ENCODE measurements at places on chromosomes 13 and 19. TPM values are rescaled to one million over a fixed set of nuclear protein-coding genes. Genes with fewer than 3 reads are reported as not detected.
A peak's percentile ranks its signal among the peaks of the same experiment; 100 is the strongest.

ZNF229 gene
- total RNA-seq = 0.55 TPM

FCER2 gene
- 0.60 TPM for total RNA-seq

CACNG8 gene
- total RNA-seq = not detected

ZNF729 gene
- total RNA-seq = not detected

CEACAM20 gene
- not detected for total RNA-seq

GRCh38 chr19:49553451-49554271 is 25.9 kb downstream of the RCN3 start:
- H3K36me3 ChIP-seq = peaks cover 43% of the 10 kb centered on the region
- H3K4me3 ChIP-seq = peak overlapping the region; percentile 31
- peak; percentile 68 for DNase-seq

GRCh38 chr13:35260316-35260715 is 216.2 kb downstream of the MAB21L1 start:
- H3K36me3 ChIP-seq = no peaks in the 10 kb centered on the region
- DNase-seq = no peak
- no peaks in the 10 kb centered on the region for H3K4me1 ChIP-seq
- no peak overlapping the region for H3K4me3 ChIP-seq
- no peak overlapping the region for H3K27ac ChIP-seq

DNA sequence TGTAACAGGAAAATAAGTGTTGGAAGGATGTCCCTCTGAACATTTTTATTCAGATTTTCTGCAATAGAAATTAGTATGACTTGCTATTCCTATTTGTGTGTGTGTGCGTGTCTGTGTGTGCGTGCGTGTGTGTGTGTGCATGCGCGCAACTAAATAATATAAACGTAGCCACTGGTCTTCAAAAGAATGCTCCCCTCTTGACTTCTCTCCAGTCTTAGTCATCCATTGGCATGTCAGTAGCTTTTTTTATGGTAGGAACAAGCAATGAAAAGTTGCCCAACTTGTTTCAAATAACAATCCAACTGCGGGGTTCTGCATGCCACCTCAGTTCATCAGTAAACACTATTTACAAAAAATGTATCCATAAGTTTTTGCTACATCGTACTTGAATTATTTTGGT is 249.6 kb downstream of the GPC6 start:
- no peaks in the 10 kb centered on the region for H3K27me3 ChIP-seq
- no peaks in the 10 kb centered on the region for H3K4me1 ChIP-seq
- H3K36me3 ChIP-seq = no peaks in the 10 kb centered on the region
- H3K4me3 ChIP-seq = no peak overlapping the region

GRCh38 chr13:98900442-98900841 is 77.4 kb downstream of the DOCK9 start:
- peaks cover 67% of the 10 kb centered on the region for H3K36me3 ChIP-seq
- no peak overlapping the region for H3K27ac ChIP-seq
- H3K4me3 ChIP-seq = no peak overlapping the region
- no peaks in the 10 kb centered on the region for H3K27me3 ChIP-seq
- DNase-seq = no peak
- peaks cover 28% of the 10 kb centered on the region for H3K4me1 ChIP-seq

All from activated CD4-positive, alpha-beta memory T cell treated with anti-CD3 and anti-CD28 coated beads, Interleukin-2, amount 10 ng/mL, durations not matched to agents 7 days and 5 days (primary cell).